ENCODE measurements at places on chromosomes 6 and 20.

- no peak for DNase-seq
Observed at GRCh38 chr20:48350313-48350988, 477.3 kb downstream of the PREX1 start.

DNA sequence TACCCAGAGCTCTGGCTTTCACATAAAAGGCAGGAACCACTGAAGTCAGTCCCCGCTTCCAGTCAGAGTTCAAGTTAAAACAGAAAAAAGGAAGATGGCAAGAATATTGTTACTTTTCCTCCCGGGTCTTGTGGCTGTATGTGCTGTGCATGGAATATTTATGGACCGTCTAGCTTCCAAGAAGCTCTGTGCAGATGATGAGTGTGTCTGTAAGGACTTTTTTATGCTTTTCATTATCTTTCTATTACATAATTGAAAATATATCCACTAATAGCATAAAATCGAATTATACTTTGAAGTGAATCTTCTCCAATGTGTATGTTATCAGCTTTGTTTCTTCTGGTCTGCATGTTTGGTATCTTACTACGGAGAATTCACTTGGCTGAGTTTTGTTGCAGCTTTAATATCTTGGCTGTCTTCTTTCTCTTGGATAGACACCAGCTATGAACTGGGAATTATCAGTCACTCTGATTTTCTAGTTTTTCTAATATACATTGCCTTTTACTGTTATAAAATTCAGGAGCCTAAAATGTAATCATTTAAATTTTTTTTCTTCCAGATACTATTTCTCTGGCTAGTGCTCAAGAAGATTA is at the start of gene OTOR:
Gene OTOR, plus strand, starts transcription at position 51 of the 593 bp plus-strand sequence. Its CDS starts 44 bp downstream, at position 95.
- no peak for DNase-seq

GRCh38 chr6:6801005-6801335 is 212.4 kb downstream of the LY86 start:
- DNase-seq: no peak

GRCh38 chr6:25005010-25005409 is 69.2 kb upstream of the RIPOR2 start:
- DNase-seq: no peak

- DNase-seq: peak; percentile 92
Observed at GRCh38 chr6:11537229-11538051, at the start of gene TMEM170B. TSS of gene TMEM170B (plus strand) at chr6:11537749. CDS start at chr6:11538278, 529 bp downstream.

- no peak for DNase-seq
Observed at GRCh38 chr20:8116067-8116811, 15.8 kb upstream of the PLCB1 start.

- no peak for DNase-seq
Observed at GRCh38 chr6:90544081-90544480, 42.8 kb downstream of the MAP3K7 start.

DNA sequence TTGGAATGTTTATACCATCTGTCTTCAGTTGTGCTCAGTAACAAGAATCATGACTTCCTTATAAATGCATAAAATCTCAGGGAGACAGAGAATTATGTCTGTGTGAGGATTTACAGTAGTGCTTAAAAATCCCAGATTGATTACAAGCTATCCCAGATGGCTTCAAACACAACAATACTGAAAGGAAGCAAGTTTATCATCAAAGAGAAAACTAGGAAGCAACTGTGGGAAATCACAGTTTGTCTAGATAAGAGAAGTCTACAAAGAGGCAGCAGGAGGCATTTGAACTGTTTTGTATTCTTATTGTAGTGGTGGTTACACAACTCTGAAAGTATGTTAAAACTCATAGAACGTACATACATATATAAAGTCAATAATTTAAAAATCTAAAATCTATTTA is 104.4 kb upstream of the SALL4 start:
- DNase-seq: no peak

DNA sequence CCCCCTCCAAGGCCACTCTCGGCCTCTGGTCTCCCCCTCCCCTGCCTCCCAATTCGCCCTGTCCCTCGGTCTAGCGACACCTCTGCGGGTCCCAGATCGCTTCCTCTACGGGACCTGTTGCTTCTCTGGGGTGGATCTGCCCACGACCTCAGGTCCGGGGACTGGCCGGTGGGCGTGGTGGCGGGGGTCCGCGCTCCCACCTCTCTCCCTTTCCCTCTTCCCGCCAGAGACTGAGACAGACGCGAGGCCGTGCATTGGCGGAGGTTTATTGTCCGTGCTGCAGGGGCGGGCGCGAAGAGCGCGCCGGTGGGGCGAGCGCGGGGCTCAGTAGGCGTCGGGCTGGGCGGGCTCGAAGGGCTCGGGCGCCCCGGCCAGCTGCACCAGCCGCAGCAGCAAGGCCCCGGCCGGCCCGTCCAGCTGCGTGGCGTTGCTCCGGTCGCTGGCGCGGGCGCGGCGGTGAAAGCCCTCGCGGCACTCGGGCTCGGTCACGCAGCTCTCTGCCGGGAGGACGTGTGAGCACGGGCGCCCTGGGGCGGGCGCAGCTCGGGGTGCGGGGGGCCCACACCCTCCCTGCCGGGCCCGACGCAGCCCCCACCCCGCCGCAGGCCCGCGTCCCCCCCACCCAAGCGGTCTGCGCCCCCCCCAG is 2.1 kb downstream of the AVP start:
- peak; percentile 68 for DNase-seq

DNA sequence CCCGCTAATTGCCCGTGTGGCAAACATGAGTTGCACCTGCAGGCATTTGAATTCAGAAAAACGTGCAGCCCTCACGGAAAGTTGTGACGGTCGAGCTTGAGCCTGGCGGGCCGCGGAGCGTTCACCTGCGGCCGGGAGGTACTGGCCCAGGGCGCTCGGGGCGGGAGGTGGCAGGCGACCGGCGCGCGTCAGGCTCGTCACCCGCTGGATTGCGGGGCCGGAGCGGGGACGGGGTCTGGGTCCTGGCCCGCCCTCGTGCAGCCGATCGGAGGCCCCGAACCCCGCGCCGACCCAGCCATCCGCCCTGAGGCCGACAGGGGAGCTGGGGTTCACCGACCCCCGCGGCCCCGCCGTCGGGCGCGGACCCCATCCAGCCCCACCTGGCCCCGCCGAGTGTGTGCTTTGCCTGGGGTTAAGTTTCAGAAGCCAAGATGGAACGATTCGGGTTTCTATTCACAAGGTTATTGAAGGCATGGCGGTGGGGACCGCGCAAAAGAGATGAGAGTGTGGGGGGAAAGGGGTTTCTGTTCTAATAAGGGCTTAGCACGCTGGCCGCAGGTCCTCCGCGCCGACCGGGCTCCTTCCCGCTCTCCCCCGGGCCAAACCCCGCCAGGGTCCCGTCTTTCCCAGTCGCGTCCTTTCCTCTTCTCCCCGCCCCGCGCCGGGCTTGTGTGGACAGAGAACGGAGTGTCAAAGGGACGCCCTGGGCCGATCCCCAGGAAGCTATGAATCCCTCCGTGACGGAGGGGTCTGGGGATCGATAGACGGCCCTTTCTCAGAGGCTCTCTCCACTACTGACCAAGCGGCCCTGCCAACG is 1.6 kb upstream of the HEY2 start:
- peak; percentile 38 for DNase-seq

DNA sequence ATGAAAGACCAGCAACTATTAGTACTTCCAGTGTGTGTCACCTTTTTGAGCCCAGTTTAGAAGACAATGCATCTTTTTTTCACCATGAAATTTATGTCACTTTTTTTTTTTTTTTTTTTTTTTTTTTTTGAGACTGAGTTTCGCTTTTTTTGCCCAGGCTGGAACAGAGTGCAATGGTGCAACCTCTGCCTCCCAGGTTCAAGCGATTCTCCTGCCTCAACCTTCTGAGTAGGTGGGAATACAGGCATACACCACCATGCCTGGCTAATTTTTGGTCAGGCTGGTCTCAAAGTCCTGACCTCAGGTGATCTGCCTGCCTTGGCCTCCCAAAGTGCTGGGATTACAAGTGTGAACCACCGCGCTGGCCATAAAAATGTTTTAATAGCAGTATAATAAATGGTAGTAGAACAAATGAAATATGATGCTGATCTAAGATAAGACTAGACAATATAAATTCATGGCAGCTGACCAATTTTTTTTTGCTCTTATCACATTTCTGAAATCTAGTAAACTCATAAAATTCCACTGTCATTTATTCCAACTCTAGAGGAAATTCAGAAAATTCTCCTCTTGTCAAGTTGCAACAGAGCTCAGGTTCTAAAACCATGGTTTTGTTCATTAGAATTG is 21.3 kb downstream of the NHSL1 start:
- no peak for DNase-seq

DNA sequence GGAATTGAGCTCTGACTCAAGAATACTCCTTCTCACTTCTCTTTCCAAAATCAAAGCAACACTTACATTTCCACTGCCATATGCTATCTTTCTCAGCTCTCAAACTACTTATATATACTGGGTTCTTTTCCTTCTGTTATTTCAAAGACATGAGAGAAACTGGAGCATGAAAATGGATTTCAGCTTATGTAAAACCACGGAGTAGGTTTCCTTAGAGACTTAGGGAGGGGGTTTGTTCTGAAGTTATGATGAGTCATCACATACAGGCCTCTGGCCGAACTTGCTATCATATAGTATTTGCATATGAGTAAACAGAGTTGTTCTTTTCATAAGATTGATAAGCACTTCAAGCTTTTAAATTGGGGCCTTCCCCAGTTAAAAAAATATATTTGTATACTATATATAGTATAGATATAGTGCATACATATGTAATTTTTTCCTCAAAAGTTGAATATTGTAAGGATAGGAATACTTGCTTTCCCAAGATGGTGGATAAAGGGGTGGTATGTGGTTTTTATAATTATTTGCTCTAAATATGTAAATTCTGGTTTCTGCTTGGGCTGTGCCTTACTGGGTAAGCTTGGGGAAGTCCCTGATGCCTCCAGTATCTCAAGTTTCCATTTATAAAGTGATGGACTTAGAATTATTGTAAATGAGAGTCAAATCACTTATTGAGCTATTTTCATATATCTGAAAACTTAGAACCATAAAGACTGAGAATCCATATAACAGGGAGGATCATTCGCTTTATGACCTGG is 273.9 kb downstream of the RFPL4B start:
- DNase-seq: no peak

DNA sequence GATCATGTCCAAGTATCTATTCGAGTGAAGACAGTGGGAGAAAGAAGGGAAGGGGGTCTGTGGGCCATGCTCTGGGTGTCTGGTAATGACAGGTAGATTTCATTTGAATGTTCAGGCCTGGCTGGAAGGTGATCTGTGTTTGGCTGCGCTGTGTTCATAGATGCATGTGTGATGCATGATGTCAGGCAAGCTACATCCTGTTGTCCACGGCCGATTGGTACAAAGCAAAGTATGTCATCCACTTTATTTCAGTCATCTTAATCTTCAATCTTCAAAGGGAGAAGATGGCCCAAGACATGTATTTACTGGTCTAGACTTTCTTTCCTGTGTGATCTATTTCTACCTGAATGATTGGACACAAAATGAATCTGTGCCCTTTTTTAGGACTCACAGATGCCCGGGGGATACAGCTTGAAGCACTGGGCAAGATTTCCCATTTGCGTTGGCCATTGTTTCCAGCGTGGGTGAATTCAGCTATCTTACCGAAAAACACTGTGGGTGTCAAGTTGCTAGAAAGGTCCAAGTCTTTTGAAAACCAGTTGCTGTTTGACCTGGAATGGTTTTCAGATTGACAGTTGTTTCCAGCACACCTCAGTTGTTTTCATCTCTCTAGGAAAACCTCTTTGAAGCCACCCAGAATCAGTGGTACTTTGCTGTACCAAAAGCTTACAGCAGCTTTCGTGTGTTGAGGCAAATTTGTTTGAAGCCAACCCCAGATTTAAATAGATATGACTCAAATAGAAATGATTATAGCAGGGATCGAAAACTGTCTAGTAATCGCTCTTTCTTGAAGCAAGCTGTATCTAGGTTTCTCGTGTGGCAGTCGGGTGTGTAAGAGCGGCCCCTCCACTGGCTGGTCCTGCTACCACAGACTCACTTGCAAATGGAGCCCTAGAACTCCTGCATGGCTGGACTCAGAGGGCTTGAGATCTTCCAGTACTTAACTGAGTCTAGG is 27.2 kb downstream of the DUSP22 start:
- no peak for DNase-seq

GRCh38 chr6:134060491-134061106 is 8.2 kb upstream of the SLC2A12 start:
- DNase-seq: no peak

GRCh38 chr6:5214570-5215052 is 46.1 kb downstream of the LYRM4 start:
- DNase-seq: no peak

GRCh38 chr6:164534070-164534766 is 775.2 kb downstream of the C6orf118 start:
- no peak for DNase-seq

- DNase-seq: no peak
Observed at GRCh38 chr6:11211254-11211653, 21.2 kb downstream of the NEDD9 start.

- DNase-seq: no peak
Observed at GRCh38 chr6:44430326-44430725, 42.8 kb downstream of the CDC5L start.

GRCh38 chr6:10725044-10725443 is 2.2 kb downstream of the TMEM14C start:
- no peak for DNase-seq

GRCh38 chr6:111911428-111911827 is 38.2 kb upstream of the FYN start:
- no peak for DNase-seq

GRCh38 chr6:145893586-145893985 is 70.6 kb downstream of the SHPRH start:
- no peak for DNase-seq

- DNase-seq: no peak
Observed at GRCh38 chr20:57507477-57507876, 17.5 kb downstream of the CTCFL start.

- peak; percentile 55 for DNase-seq
Observed at GRCh38 chr6:44126320-44127149, 717 bp downstream of the MRPL14 start.

- DNase-seq: no peak
Observed at GRCh38 chr6:8583291-8583690, 147.9 kb upstream of the SLC35B3 start.

DNA sequence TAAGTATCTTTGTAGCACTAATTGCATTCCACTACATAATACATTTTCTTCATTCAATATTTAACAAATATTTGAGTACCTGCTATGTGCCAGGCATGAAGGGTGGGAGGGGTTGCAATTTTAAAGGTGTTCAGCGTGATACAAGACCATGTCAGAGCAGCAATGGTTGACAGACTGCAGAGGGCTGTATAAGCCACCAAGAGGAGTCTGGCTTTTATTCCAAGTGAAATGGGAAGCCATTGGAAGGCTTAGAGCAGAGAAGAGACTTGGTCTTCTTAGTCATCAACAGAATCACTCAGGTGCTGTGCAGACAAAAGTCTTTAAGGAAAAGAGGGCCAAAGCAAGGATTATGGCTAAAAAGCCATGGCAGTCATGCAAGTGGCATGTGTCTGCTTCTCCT is 360.8 kb upstream of the ARID1B start:
- no peak for DNase-seq

- DNase-seq: no peak
Observed at GRCh38 chr20:44222633-44223368, 12.2 kb upstream of the OSER1 start.
